ENCODE measurements at places on chromosomes 16 and 17.

DNA sequence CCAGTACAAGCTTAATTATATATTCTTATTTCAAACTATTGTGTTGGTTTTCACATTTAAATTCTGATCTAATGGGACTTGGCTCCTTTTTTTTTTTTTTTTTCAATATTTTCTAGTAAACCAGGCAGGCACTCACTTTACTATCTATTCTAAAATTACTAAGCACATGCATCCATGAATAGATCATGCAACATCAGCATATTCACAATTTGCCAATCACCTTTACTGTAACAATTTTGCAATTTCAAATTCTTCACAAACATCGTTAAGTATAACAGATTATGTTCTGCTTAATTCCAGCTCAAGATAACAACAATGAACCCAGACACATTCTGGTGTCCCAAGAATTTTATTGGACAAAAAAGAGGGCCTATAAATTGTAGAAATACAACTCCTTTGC lies 217.4 kb downstream of the CDH8 start:
- DNase-seq: no peak

DNA sequence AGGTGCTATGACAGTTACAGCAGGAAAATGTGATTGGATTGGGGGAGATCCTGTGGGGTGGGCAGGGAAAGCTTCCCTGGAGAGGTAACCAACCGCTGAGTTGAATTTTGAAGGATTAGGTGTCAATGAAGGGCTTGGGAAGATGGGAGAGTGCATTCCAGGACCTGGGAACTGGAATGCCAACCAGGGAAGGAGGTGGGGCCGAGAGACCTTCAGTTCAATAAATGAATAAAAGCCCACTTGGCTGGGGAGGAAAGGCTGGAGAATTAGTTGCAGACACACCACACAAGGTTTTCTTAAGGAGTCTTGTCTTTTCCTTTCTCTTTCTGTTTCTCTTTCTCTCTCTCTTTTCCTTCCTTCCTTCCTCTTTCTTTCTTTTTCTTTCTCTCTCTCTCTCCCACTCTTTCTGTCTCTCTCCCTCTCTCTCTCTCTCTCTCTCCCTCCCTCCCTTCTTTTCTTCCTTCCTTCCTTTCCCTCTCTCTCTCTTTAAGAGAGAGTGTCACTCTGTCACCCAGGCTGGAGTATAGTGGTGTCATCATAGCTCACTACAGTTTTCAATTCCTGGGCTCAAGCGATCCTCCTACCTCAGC lies 3.3 kb downstream of the USP43 start:
- no peak for DNase-seq

GRCh38 chr16:8417145-8417544 lies 173.2 kb downstream of the TMEM114 start:
- no peak for DNase-seq

DNA sequence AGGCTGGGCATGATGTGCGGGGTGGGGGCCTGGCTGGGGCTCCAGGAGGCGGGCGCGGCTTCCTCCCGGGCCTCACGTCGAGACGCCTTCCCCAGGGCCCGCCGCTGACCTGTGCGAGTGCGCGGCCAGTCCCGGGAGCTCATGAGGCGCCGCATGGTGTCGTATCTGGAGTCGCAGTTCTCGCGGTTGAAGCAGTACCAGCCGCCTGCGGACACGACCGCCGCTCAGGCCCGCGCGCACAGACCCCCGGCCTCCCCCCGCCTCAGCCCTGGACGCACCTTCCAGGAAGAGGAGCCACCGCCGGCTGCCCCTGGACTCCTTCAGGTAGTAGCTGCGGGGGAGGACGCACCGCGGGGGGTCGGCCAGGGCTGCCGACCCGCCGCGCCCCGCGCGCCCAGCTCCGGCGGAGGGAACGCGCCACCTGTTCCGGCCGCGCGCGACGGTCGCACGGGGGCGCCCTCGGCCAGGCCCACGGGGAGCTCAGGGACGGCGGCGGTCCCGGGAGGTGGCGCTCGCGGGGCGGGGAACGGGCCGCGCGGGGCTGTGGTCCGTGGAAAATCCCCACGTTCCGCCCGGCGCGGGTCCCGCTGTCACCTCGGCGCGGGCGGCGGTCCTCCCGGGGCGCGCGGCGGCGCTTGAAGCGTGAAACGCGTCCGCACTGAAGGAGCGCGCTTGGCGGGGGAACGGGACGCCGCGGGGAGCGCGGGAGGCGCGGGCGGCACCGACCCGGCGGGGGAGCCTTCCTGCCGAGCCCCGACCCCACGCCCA lies 1.4 kb downstream of the NOTUM start:
- peak; percentile 57 for DNase-seq

DNA sequence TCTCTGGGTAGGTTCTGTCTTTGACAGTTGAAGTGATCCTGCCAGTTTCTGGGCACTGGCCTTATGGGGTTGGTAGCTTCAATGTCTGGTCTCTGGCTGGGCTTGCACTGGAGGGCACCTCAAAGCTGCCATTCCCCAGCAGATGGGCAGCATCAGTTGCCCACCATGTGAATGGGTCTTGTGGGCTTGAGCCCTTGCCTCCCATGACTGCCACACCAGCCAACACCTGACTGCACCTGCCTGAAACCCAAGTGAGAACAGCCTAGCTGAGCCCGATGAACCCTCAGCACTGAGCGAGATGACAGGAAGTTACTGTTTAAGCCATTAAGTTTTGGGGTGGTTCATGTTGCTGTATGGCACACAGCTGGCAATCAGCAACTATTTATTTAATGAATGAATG lies 69.1 kb upstream of the AXIN2 start:
- DNase-seq: no peak

- DNase-seq: no peak
These were observed 1.5 kb upstream of the LIMD2 start for GRCh38 chr17:63701456-63701820.

- no peak for DNase-seq
These were observed 7.5 kb downstream of the TK1 start for GRCh38 chr17:78179372-78179771.

- no peak for DNase-seq
These were observed 290.9 kb upstream of the MAF start for GRCh38 chr16:79891458-79891857.

DNA sequence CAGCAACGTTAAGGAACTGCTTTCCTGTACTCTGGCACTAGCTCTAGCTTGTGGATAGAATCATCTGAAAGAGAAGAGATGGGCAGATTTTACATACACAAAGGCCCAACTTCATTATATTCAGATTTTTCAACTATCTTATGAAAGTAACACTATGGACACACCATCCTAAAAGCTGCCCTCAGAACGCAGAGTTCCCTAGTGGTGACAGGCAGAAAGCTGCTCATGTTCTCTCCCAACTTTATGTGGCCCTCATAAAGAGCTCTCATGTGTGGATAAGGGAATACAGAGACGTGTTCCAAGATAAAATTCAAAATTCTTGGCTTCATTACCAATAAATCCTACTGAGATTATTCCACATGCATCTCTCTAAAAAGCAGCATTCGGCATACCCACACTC lies 1.5 kb downstream of the CFAP20 start:
- no peak for DNase-seq

DNA sequence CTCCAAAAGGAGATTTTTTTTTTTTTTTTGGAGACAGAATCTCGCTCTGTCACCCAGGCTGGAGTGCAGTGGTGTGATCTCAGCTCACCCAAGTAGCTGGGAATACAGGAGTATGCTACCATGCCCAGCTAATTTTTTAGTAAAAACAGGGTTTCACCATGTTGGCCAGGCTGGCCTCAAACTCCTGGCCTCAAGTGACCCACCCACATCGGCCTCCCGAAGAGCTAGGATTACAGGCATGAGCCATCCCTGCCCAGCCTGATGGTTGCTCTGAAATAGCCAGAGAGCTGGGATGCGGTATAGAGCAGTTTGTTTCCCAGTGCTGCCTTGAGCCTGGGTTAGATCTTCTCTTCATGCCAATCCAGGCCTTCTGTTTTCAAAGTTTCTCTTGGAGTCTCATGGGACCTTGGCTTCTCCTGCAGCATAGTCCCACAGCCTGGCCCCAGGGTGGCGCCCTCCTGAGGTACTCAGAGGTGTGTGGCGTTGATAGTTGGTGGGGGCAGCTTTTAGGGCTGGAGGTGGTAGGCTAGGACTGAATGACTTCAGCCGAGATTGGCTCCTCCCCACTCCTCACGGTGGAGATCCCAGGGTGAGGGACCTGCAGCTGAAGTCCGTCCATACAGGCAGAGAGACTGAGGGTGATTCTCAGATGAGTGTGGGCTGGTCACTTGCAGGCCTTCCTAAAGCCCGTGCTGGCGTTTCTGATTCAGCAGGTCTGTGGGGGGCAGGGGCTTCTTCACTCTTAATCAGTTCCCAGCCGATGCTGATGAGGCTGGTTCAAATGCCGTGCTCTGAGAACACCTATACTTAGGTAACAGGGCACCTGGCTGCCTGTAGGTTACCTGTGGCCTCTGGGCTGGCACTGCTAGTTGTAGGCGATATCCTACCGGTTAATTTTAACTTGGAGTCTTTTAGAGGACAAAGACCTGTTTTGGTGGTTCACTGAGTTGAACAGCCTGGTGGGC lies 52.0 kb downstream of the TNFRSF13B start:
- no peak for DNase-seq

GRCh38 chr16:57555831-57556230 lies 13.4 kb downstream of the ADGRG5 start:
- DNase-seq: no peak

- DNase-seq: no peak
These were observed 1.8 kb downstream of the CACNB1 start for GRCh38 chr17:39195568-39196160.

GRCh38 chr17:69714669-69715068 lies 300.2 kb downstream of the MAP2K6 start:
- no peak for DNase-seq

GRCh38 chr17:21843318-21843865 lies 151.1 kb downstream of the KCNJ18 start:
- no peak for DNase-seq

DNA sequence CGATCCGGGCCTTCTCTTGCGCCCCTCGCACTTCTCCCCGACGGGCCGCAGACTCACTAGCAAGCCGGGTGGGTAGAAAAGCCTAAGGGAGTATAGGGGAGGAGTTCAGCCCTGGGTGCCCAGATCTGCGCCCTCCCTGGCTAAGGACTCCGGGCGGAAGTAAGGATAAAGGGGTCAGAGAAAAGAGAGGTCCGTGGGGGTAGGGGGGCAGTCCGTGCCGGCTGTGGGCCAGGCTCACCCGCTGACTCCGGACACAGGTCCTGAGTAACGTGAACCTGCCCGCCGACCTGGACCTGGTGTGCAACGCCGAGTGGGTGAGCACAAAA lies 1.8 kb downstream of the NAGS start:
- DNase-seq: no peak

DNA sequence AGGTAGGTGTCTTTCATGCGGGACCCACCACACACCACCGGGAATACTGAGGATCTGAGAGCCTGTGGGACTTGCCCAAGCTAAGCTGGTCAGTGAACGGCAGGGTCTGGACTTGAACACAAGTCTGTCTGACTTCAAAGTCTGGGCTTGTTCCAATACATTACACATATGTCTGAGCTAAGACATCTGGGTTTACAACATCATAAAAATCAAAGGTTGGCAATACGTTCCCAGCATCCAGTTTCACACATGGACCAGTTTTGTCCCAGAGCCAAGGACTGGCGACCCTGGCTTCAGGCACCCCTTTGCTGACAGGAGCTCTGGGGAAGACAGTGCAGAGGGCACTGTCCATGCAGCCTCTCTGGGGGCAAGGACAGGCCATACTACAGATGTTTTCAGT lies 27.9 kb upstream of the AXIN2 start:
- DNase-seq: no peak

DNA sequence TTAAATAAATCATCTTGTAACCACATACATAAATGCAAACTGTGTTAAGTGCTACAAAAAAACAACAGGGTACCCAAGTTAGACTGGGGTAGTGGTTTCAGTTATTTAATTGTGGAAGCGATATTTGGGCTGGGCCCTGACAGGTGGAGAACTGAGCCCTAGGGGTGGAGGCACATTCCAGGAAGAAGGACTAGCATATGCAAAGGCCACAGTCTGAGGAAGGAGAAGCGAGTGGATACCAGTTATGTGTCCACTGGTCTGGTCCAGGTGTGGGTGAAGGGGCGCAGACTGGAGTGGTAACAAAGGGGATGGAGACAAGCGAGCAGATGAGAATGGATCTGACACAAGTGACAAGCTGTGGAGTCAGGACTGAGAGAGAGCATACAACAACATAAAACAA lies 22.9 kb downstream of the TXNDC11 start:
- no peak for DNase-seq

GRCh38 chr17:31674717-31675349 lies 184.2 kb downstream of the COPRS start:
- no peak for DNase-seq

DNA sequence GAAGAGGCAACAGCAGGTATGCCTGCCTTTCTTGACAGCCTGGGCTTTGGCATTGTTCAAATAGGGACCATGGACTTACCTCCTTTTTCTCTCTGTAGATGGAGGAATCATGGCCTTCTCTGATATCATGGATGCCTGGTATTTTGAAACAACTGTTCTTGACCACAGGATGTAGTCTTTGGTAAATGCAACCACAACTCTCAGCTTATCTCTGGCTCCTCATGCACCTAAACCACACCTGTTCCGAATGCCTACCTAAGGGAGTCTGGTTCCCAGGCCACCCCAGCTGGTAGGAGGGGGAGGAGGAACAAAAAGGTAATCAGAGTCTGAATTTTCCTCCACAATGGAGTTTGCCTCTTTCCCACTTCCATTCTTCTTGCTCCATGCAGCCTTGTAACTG lies 18.8 kb downstream of the CDK5RAP3 start:
- DNase-seq: no peak

DNA sequence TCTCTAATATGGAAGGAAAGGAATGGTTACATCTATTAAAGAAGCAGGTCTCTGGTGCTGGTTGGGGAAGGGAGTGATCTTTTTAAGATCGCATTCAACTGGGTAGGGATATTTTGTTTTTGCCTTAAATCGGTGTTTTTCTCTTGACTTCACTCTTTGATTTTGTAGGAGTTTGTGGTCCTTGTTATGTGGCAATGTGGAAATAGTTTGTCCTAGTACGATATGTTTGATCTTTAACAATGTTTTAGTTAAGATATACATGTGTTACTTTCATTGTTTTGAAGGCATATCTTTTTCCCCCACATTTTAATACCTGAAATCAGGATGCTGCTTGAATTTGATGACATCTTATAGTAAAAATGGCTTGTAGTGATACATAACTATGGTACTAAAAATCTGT lies 8.7 kb downstream of the GGNBP2 start:
- DNase-seq: no peak

Data from cardiac muscle cell (in vitro differentiated cells and primary cell).